ENCODE measurements at places on chromosomes 16 and 17.

- DNase-seq = no peak
Measured at GRCh38 chr17:49968405-49969133, 421 bp upstream of the DLX4 start.

- DNase-seq = no peak
Measured at GRCh38 chr16:23729503-23730424, 16.7 kb upstream of the ERN2 start.

DNA sequence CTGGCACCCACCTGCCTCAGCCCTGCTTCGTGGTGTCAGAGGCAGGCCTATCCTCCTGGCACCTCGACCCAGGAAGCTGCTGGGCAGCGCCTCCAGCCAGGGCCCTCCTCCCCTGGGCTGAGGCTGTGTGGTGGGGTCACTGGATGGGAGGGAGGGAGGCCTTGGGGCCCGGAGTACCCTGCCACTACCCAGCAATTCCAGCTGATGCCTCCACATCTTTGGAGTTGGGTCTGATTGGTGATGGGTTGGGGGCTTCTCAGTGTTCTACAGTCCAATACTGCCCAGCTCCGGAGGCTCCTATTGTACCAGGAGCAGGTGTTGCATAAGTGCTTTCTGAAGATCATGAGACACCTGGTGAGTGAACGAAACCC, 48.0 kb downstream of the USP22 start:
- DNase-seq = no peak

- DNase-seq = no peak
Measured at GRCh38 chr17:718075-718474, 3.4 kb upstream of the VPS53 start.

- peak; percentile 81 for DNase-seq
Measured at GRCh38 chr17:48335858-48336500, 94.0 kb downstream of the SKAP1 start.

GRCh38 chr17:35891269-35891668, 11.1 kb upstream of the CCL5 start:
- DNase-seq = no peak

DNA sequence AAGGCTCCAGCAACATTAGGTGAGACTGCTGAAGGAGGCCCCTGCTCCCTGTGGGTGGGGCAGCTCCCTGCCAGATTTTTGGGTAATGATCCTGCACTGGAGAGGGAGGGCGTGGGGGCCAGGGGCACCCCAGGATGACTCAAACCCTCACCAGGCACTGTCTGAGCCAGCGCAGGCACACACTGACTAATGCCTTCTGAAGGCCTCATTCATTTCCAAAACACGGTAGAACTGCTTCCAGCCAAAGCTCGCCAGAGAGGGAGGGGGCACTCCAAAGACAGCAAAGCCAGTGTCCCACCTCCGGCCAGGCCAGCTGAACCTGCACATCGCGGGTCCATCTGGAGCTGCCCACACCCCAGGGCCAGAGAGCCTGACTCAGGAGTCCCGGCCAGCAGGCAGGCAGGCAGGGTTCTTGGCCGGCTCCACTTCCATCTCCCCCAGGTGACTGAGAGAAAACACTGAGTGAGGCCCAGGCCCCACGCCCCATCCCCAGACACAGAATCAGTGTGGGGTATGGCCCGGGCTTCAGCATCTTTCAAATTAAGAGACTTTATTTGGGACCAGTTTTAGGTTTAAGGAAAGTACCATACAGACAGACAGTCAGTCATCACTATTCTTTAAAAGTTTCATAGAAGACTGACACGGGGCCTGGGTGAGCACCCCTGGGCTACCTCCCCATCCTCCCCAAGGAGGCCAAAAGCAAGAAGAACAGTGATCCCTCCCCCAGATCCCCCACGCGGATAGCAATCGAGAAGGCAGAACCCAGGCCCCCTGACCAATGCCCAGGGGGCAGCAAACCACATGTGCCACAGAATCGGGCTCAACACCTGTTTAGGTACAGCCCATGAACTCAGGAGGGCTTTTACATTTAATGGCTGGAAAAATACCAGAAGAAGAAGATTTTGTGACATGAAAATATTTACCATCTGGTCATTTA, 2.3 kb downstream of the PIEZO1 start:
- no peak for DNase-seq

- no peak for DNase-seq
Measured at GRCh38 chr17:59284317-59284716, 47.1 kb upstream of the YPEL2 start.

GRCh38 chr16:89026121-89026612, 49.2 kb upstream of the CBFA2T3 start:
- DNase-seq = no peak

DNA sequence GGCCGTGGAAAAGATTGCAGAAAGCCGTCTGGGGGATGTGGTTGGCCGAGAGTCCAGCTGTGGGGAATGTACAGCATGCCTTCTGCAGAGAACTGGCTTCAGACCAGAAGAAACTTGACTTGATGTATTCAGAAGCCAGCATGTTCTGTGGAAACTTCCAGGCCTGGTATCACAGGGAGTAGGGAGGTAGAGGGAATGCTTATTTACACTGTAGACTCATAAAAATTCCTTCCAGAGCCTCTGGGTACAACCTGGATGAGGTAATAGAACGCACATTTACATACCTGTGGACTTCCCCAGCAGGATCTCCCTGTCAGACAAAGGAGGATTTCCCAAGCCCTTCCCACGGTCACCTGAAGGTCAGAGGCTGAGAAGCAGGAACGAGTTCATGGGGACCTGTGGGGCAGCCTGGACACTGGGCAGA, 11.8 kb upstream of the GAS7 start:
- no peak for DNase-seq

- DNase-seq = no peak
Measured at GRCh38 chr17:55286681-55287589, 22.2 kb downstream of the HLF start.

- no peak for DNase-seq
Measured at GRCh38 chr17:1414001-1414574, 14.1 kb upstream of the YWHAE start.

DNA sequence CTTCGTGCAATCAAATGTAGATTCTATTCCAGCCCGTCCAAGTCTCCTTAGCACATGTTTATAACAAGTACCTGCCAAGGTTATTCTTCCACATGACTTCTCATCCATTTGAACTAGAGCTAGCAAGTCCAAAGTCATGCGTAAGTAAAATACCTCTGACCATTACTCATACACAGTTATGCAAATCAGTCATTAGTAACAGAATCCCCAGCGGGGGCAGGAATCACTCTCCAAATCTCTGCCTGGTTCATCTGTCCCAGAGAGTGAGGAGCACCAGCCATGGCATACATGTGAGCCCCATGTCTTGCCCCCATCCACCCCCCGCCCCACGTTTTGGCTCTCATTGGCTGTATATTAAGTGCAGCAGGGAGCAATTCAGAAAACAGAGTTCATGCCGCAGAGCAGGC, 27.7 kb downstream of the SRL start:
- no peak for DNase-seq

GRCh38 chr17:73508057-73508930, 136.0 kb downstream of the SDK2 start:
- DNase-seq = no peak

- no peak for DNase-seq
Measured at GRCh38 chr17:60256174-60256573, 106.4 kb downstream of the CA4 start.

DNA sequence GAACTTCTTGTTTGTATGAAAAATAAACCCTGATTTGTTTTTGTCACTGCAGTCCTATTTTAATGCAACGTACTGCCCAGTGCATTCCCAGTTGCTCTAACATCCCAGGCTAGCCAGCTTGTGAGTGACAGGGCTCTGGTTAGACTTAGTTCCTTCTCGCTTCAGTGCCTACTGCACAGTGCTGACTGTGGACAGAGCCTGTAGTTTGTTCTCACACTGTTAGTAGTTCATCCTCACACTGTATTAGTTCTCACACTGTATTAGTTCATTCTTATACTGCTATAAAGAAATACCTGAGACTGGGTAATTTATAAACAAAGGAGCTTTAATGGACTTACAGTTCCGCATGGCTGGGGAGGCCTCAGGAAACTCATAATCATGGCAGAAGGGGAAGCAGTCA, 116.6 kb upstream of the SALL1 start:
- no peak for DNase-seq

GRCh38 chr17:8707332-8708024, 37.2 kb downstream of the CCDC42 start:
- DNase-seq = no peak

- no peak for DNase-seq
Measured at GRCh38 chr16:278863-279366, 1.5 kb upstream of the ARHGDIG start.

DNA sequence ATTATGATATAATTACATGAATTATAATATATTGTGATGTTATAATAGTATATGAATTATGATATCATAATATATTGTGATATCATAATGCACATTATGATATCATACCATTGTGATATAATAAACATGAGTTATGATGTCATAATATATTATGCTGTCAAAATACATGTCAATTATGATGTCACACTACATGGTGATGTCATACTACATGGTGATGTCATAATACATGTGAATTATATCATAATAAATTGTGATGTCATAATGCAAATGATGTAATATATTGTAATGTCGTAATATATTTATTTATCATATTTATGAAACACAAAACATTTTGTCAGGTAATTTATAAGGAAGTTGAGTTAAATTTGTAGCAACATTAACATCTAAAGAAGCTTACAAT, 1950.1 kb downstream of the TP53TG3F start:
- no peak for DNase-seq

DNA sequence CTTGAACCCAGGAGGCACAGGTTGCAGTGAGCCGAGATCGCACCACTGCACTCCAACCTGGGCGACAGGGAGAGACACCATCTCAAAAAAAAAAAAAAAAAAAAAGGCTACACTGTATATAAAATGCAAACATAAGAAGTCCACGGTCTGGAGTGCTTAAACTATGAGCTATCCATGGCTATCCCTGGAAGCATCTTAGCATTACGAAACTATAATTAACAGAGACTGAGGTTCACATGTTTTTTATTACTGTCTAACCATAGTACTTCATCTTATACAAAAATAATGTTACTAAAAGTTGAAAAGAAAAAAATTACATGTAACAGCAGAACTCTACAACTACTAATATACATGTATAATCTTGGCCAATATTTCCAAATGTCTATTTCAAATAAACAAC, 32.8 kb downstream of the HELZ start:
- no peak for DNase-seq

GRCh38 chr17:82309656-82310570, 7.5 kb downstream of the CD7 start:
- DNase-seq = no peak

DNA sequence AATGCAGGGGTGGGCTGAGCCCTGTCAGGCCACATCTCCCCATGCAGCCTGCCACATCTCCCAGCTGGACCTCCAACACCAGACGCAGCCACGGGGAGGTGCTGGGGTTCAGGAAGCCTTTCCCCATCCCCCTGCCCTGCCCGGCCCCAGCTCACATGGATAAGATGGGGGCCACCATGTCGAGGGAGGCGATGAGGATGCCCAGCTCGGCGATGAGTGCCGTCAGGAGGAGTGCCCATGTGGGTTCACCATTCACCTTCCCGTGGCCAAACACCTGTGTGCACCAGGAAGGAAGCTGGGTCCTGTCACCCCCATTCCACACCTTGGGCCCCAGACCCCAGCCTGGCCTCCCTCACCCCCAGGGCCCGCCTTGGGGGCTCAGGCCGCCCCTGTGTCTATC, 5.7 kb upstream of the LCAT start:
- no peak for DNase-seq

DNA sequence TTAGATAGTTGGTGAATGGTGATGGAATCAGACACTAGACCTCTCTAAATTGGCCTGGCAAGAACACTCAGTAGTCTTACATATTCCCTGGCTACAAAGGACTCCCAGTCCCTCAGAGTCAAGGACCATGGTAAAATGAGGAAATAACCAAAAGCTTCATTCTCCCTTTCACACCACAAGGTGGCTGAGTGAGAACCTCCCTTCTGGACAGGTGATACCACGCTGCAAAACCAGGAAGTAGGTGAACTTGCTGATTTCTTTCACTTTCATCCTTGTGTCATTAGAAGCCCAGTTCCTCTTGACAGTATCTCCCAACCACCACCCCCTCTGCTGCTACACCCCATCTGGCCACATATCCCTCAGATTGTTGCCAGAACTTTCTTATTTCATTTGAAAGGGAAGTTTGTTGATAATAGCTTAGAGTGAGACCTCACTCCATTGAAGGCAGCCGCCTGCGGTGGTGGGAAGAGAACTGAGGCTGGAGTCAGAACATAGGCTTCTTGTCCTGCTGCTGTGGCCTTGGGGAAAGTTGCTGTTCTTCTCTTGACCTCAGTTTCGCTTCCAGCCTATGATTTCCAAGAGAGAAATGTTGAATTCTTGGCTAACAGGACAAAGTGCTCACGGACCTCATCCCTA, 290.6 kb upstream of the CCL2 start:
- DNase-seq = no peak

GRCh38 chr16:26708428-26708827, 358.3 kb upstream of the C16orf82 start:
- no peak for DNase-seq

GRCh38 chr16:85546585-85547447, 66.3 kb upstream of the GSE1 start:
- no peak for DNase-seq

DNA sequence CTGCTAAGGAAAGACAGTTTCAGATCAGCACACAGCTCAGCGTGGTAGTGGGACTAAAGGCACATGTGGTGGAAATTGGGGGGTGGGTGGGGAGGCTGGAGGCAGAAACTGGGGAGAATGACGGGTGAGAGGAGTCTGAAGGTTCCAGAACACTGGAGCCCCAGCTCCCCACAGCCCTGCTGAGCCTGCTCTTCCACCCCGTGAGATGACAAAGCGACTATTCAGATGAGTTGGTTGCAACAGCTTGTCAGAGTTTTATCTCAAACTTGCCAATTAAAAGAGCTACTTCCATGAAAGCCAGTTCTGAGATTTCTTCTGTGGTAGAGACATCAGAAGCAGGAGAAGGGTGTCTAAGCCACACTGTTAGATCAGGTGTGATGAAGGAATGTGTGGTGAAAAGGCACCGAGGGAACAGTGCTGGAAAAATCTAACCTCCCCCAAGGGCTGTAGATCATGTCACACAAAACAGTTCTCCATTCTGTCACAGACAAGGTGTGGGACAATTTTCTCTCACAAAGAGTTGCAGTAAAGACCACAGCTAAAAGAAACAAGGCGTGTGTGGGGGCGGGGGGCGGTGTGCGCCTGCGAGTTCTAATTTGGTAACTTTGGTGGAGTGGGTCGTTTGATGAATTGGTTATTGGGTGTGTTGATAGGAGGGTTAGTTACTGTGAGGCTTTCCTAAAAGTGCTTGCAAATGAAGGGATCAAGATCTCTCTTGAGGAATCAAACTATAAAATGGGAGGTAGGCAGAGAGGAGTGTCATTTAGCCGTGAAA, 39.0 kb downstream of the CCDC182 start:
- DNase-seq = no peak
